ENCODE measurements at places on chromosomes 12 and 14.
A peak's percentile ranks its signal among the peaks of the same experiment; 100 is the strongest.

DNA sequence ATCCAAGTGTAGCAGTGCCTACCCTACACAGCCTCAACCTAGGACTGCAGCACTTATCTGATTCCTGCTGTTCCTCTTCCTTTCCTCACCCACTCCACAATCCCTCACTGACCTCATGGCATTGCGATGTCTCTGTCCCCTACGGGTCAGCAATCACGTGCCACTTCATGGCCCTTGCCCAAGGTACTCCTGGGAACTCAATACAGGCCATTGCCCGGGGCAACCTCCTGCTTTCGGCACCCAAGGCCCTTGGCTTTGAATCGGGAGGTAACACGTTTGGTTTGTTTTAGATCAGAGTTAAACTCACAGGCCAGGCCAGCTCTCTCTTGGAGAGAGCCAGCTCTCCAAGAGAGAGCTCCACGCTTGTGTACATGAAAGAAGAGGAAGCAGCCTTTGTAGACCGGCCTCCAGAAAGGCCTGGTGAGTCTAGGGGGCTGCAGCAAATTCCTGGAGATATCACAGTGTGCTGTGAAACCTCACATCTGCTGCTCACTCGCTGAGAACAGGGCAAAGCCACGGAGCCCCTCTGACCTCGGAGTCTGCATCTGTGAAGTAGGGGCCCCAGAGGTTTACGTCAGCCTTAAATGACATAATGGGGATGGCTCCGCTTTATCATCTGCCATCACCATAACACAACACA lies 12.2 kb downstream of the CLMN start:
- DNase-seq: no peak

GRCh38 chr14:81551471-81551870 lies 17.8 kb upstream of the SEL1L start:
- no peak for DNase-seq

DNA sequence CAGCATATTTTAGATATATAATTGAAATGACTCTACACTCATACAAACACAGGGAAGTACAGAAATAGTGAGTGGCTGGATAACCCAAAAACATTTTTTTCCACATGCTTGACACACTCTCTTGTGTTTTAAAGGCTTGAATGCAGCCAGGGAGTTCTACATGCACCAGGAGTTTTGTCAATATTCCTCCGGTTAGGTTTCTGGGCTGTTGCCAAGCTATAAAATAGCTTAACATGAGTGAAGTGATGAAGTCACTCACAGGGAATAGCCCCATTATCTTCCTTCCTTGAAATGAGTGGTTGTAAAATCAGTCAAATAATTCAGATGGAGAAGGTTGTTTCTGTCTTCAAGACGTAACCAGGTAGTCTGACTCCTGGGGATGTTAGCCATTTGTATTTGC lies 582.7 kb downstream of the SLC6A15 start:
- no peak for DNase-seq

GRCh38 chr12:89470741-89471509 lies 53.7 kb downstream of the GALNT4 start:
- peak; percentile 73 for DNase-seq

DNA sequence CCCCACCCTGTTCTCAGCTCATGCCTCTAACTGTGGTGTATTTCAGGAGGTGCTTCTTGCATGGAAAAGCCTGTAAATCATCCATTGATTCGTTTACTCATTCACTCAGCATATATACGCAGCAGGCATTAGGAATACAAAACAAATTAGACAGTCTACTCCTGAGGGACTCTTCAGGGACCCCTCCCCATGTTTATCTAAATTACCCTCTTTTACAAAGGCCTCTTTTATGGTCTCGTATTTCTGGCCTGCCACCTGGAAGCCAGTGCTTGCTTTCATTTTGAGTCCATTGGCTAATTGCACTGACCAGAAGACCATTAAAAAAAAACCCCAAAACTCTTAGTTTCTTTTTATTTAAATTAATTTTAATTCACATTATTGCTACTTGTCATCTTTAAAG lies 134.4 kb downstream of the DACT1 start:
- no peak for DNase-seq

DNA sequence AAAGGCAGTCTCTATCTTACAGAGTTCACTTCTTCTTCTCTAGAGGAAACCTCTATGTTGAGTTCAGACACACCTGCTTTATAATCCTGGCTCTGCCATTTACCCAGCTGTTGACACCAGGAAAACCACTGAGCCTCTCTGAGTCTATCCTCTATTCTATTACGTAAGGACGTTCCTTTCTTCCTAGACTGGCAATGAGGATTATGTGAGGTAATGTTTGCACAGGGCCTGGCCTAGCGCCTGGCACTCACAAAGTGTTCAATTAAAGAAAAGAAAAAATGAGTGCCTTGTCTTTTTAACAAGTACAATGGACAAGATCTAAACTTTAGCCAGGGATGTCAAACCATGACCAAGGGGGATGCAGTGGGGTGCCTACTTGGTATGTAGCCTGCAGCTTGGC lies 641.9 kb upstream of the TBX3 start:
- no peak for DNase-seq

DNA sequence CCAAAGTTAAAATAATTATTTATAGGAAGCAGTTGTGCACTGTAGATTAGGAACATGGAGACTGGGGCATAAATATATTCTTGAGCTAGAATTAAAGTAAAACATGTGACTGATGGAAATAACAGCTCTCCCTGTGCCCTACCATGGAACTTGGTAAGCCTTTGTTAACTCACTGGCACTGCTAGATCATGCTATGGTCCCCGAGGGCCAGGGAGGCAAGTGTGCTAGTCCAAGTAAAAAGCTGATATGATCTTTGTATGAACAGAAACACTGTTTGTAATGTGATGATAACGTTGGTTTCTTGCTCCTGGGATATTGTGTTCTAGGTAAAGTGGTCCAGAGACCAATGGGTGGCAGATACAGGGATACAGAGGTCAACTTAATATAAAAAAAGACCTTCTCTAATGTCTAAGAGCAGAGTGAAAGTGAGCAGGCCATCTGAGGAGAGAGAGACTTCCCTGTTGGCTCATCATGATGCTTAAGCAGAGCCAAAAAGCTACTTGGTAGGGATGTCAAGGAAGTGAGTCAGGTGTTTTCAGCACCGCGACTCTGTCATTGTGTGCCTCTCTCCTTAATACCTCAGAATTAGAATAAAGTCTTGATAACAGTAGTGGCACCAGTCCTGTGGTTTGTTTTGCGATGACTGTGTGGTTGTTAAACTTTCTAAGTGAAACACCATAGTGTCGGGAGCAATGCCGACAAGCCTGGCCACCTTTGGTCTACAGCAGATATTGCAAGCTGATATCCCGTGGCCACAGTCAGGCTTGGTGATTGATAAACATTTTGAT lies 27.6 kb downstream of the BICD1 start:
- DNase-seq: peak; percentile 50

GRCh38 chr14:56738020-56738419 lies 72.3 kb downstream of the OTX2 start:
- no peak for DNase-seq

GRCh38 chr12:34190054-34190453 lies 167.8 kb downstream of the ALG10 start:
- DNase-seq: no peak

DNA sequence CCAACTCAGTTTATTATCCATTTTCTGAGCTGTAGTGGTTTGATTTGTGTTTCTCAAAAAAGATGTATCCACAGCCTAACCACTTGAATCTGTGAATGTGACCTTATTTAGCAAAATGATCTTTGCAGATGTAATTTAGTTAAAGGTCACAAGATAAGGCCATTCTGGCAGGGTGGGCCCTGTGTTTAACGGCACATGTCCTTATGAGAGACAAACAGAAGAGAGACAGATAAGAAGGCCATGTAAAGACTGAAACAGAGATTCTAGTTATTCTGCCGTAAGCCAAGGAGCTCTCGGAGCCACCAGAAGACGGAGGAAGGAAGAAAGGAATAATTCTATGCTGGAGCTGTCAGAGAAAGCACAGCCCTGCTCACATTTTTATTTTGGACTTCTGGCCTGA lies 374.2 kb downstream of the PRKD1 start:
- DNase-seq: no peak

DNA sequence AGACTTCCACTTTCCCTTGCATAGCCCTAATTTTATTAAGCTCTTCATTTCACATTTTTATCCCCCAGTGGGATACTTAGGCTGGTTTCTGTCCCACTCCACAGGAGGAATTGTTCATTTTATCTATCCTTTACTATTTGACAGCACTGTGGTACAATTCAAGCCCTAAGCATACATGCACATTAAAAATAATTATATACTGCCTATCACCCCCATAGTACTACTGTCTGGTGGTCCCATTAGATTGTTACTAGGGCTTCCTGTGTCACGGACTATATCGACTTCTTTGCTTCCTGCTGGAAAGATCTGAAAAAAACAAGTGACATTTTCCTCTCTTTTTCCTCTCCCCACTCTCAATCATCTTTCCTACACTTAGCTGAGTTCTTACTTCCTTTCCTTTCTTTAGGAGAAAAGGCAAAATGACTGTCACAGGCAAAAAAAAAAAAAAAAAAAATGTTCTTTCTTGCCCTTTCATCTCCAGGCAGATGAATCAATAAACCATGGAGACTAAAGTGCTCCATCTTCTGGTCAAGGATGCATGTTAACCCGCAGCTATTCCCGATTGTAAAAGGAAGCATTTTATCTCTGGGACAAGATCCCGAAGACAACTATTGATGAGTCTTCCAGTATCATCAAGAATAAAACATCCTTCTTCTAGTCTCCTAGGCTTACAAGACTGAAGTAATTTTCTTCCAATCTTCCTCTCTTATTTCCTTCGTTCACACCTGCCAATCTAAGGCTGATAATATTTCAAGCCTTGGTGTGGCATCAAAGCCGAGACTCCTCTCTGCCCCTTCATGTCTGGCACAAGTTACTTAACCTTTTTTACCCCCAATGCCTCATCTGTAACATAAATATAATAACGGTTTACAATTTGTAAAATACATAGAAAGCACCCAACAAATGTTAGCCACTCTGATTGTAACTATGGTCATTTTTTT lies 94.4 kb upstream of the PLEKHG7 start:
- peak; percentile 64 for DNase-seq

DNA sequence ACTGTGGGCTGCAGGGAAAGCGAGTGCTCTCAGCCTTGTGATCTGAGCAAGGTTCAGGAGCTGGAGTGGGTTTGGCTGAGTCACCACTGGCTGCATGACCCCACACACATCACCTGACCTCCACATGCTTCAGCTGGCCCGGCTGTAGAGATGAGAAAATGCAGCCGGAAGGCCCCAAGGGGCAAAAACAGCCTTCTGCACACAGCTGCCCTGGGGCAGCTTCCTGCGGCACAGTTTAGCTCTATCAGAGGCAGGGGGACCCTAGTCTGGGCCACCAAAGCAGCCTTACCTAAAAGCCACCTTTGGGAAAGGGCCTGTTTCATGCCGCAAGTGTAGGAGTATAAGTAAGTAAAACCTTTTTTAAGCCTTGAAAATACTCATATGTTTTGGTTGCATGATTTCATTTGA lies 123.3 kb downstream of the SSPN start:
- no peak for DNase-seq

GRCh38 chr12:68358532-68359485 lies 26.6 kb upstream of the MDM1 start:
- DNase-seq: peak; percentile 81

DNA sequence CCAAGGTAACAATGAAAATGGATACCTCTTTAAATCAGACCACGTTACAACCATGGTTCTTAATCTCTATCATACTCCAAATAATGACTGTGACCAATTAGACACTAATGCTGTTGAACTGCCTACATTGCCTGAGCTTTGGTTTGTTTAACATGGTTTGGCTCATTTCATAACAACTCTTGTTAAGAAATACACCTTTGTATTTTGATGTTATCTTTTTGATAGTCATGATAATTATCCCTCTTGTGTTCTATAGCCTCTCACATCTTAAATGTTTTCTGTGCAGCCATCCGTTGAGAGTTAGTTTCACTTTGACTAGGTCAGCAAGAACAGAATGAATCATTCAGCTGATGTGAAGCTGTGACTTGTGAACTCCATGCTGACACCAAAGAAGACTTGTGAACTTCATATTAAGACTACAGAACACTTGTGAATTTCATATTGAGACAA lies 75.5 kb upstream of the RERGL start:
- no peak for DNase-seq

DNA sequence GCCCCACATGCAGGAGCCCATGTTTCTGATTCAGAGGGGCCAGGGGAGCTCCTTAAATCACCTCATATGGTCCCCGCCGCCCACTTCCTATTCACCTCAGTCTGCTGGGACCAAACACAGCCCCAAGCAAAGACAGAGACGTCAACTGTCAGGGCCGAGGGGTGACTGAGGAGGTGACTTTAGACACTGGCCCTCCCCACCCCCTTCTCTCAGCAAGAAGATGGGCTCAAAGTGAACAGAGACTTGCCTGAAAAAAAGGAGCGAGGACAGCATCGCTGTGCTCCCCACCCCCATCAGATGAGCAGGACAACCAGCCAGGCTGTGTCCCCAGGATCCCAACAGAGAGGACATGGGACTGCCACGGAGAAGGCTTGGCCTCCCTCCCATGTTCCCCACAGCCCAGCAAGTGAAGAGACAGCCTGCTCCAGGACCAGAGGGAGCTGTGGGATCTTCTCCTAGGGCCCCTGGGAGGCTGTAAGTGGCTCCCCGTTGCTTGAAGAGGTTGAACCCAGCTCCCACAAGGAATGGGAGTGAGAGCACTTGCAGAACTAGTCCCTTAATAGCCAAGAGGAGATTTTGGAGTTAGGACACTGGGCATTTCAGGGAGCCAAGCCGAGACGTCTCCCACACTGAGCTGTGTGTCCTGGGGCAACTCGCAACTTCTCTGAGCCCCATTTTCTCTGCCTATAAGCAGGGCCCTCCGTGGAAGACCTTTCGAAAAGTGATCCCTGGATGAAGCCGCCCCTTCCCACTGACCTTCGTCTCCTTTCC lies 1.3 kb upstream of the KRT79 start:
- no peak for DNase-seq

DNA sequence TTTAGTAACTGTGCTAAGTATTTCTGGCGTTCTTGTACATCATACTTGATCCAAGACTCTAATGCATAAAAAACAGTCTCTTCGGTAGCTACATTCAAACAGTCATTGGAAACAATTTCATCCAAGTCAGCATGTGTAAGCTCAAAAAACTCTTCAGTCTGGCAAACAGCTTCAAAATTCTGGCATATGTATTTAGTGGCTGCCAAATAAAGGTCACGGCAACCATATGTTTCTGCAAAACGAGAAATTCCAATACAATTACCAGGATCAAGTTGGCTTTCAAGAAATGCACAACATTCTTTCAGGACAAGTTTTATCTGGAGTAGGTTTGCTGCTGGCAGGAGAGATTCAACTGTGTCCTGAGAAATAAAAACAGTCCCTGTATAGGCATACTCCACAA lies 16.5 kb downstream of the KLHL28 start:
- no peak for DNase-seq

- no peak for DNase-seq
Observed at GRCh38 chr12:132163911-132164288, 19.6 kb downstream of the NOC4L start.
